ENCODE measurements at places on chromosomes 7 and 10.

DNA sequence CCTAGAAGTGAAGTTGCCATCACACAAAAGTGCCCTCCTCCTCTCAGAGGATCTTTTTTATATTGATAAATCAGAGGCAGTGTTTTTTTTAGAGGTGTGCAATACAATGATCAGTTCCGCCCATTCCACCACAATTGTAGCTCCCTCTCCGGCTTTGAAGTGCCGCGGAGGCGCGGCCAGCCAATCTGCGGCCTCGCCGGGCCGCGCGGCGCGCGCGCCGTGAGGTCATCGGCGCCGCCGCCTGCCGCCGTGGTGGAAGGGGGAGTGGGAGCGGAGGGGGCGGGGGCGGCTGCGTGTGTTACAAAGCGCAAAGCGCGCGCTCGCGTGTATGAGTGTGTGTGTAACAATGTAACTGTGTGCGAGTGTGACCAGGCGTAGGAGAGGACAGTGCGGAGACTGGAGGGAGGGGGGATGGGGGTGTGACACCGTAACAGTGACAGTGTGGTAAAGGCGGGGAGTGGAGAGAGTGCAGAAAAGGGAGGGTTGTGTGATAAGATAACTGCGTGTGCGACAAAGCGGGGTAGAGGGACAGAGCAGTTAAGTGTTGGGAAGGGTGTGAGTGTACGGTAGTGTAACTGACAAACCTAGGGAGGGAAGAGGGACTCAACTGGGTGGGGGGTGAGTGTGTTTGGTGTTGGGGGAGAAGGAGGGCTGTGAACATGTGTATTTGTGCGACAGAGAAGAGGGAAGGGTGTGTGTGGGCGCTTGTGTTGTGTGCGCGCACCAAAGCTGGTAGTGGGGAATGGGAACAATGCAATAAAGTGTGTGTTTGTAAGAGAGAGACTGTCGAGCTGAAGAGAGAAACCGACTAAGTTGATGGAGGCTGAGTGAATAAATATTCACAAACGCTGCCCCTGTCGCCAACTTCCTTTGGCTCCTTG is at the start of gene SP8:
SP8 (minus strand) TSS at position 108 of the 881 bp plus-strand sequence; CDS start at position 20, 88 bp downstream.
- DNase-seq = peak; percentile 26

DNA sequence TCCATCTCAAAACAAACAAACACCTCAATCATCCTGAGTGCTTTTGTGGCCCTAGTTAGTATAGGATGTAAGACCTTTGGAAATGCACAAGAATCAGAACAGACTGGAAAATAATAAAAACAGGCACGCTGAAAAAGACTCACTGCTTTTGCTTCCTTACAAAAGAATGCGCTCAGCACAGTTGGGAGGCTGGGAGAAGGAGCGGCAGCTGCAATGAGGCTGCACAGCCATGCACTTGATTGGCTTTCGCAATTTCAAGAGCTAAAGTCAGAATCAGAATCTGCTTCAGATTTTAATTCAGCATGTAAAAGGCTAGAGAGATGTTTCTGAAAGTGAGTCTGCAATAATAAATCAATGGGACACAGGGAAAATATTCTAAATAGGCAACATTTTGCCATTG is 97.2 kb downstream of the FRMD4A start:
- no peak for DNase-seq

DNA sequence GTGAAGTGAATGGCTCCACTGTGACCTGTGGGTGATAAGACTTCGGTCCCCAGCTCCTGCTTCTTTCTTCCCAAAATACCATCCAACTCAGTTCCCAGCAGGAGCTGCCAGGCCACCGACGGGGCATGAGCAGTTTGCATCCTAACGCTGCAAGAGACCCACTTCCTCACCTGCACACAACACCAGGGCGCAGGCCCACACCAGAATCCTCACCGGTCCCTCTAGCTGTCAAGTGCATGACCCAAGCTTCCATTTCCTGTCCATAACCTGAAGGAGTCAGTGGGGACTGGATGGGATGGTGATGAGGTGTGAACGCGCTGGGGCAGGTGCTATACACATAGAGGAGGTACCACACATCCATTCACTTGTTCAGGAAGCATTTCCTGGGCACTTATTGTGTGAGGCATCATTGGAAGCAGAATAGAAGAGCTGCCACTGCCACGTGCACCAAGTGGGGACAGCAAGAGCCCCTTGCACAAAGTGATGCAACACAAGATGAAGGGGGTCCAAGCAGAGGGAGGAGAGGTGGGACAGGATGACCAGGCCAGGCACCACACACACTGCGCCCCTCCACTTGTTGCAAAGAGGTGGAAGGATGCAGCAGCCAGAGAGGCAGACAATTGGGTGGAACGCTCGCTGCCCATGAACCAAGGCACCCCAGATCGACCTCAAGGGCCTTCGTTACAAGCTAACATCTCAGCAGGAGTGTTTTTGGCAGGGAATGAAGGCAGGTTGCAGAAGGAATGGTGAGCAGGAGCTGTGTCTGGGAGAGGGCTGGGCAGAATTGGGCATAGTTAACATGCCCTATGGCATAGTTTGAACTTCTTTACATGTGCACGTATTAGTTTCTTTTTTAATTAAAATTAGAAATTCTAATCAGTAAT is 605.8 kb upstream of the MGMT start:
- no peak for DNase-seq

- DNase-seq = no peak
Measured at GRCh38 chr10:106682175-106682574, 482.3 kb downstream of the SORCS1 start.

DNA sequence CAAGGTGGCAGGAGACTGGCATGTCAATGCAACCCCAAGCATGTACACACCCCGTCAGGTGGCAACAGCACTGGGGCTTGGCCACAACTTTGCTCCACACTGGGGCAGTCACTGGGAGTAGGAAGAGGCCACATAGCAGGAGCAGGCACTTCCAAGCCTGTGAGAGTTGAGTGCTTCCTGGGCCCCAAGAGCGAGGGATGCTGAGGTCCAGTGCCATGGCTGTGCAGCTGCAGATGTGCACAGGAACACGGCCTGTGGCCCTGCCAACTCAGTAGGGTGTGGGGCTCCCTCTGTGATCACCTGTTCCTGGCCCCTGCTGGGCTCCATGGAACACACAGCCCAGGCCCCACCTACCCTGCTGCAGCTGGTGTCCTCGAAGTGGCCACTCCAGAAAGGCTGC is 932.8 kb upstream of the SORCS1 start:
- DNase-seq = no peak

- DNase-seq = no peak
Measured at GRCh38 chr7:20200361-20200760, 16.8 kb downstream of the MACC1 start.

- no peak for DNase-seq
Measured at GRCh38 chr10:114876169-114876568, 54.6 kb downstream of the FHIP2A start.

- no peak for DNase-seq
Measured at GRCh38 chr10:14008740-14009080, 322.0 kb downstream of the FRMD4A start.

DNA sequence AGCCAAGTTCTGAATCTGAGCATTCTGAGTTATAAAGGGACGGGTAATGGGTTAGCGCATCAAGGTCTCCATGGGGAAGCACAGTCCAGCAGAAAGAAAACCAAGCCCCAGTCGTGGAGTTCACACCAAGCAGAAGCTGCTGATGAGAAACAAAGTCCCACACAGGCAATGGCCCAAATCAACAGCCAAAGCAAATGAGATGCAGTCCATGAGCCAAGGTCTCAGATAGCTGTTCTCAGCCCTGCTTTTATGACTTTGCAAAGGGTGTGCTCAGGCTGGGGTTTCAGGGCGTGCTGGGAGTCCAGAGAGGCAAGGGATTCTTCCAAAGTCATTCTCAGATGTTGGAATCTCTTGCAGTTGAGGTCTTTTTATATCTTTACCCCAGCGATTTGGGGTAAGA is 32.0 kb downstream of the THNSL1 start:
- DNase-seq = no peak

GRCh38 chr10:77149001-77149400 is 488.6 kb downstream of the KCNMA1 start:
- no peak for DNase-seq

GRCh38 chr7:31326416-31326815 is 14.1 kb downstream of the NEUROD6 start:
- DNase-seq = no peak

DNA sequence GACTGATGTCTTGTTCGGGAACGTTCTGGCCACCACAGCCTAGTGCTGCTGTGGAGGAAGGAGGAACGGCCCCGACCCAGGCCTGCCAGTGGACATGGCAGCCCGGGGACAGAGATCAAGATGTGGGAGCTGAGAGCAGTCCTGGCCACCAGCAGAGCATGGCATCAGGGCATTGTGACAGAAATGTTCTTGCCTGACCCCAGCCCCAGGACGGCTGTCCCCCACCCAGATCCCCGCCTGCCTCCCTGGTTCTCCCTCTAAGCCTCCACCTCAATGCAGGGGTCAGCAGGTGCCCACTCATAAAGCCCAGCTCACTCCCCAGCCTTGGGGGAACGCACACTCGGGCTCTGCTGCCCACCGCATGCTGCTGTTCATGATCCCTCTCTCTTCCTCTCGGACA is 42.9 kb upstream of the HSPA12A start:
- no peak for DNase-seq

DNA sequence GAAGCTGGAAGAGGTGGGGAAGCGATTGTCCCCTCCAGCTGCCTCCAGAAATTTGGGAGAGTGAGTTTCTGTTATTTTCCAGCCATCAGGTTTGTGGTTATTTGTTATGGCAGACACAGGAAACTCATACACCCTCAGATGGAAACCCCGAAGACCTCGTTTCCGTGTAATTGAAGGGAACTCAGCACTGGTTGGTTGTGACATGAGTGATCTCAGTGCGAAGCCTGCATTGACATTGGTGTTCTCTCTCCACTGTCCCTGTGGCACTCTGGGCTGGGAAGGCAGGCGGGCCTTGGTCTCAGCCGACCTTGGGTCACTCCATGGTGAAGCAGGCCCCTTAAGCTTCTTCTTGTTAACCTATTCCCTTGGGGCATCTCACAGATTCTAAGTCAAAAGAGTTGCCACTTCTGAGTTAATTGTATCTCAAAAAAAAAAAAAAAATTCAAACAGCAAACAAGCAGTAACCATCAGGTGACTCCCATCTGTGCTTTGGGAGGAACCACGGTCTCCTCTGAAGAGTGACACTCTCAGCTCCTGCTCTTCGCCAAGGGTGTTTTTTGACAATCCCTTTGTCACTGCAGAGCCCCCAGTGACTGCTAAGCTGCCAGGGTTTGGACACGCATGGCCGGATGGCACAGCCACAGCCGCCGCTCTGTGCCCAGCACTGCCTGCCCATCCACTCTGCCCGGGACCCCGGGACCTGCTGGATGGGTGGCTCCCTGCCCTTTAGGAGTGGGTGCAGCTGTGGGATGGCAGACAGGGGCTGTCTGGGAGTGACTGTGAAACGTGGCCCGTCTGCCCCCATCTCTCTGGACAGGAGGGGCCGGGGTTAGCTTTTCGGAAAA is 233.6 kb downstream of the PRPF18 start:
- DNase-seq = no peak

GRCh38 chr7:77428777-77429231 is 12.7 kb upstream of the GSAP start:
- DNase-seq = no peak

DNA sequence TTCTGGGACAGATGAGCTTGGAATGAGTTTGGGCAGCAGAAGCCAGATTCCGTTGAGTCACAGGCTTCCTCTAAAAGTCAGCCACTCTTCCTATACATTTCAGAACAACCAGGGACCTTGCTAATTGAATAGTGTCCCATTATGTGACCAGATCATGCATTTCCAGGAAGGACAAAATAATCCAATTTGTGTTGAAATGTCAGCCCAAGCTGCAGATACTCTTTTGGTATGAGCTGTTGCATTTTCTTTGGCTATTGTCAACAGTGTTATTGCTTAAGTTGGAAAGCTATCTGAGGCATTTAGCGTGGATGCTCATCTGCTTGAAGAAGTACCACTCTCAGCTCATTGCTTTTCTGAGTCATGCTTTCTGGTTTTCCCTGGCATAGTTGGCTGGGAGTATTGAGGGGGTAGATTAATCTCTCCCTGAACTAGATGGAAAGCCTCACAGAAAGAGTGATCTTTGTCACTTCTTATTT is 223.7 kb upstream of the HABP2 start:
- no peak for DNase-seq

DNA sequence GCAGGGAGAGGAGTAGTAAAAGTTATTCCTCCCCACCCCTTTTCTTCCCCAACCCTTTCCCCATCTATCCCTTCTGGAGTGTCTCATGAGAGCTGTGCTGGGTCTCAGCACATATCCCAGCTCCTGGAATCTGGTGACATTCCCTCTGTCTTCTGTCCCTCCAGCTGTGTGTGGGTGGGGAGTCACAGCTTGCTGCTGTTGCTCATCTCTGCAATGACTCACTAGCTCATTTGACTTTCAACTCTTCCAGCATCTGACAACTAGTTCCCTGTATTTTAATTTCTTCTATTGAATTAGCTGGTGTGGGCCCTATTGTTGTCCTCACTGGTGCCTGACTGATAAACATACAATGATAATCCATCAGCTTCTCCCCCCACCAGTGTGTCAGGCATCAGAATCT is 198.9 kb upstream of the AUTS2 start:
- DNase-seq = no peak

DNA sequence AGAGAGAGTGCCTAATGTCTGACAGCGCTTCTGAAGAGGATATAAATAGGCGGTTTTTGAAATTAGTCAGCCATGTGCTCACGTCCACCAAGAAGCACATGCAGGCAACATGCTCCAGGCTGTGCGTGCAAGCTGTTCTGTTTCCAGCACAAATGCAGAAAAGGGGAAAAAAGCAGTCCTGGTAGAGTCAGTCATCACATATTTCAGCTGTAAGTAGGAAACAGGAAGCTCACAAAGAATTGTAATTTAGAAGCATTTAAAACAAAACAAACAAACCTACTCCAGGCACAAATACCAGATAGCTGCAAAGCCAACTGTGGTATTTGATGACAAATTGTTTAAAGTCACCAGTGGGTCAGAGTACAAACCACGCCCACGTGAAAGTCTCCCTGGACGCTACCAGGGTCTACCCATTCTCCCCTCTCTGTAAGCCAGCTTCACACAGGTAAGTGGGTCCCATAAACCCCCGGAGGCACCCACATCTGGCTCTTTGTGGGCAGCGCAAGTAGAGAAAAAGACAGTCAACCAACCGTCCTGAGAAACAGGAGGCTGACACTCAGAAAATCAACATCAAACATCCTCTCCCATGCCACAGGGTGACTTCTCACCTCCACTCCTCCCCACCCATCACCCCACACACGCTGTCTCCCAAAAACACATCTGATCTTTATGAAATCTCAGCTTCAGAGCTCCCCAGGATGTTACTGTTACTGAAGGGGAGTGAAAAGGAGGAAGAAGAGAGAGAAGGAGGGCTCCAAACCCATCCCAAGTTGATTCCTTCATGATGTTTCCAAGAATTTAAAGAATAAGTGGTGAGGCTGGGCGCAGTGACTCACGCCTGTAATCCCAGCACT is 186.4 kb downstream of the FAM107B start:
- no peak for DNase-seq

GRCh38 chr10:72298592-72299519 is 25.1 kb downstream of the DDIT4 start:
- DNase-seq = peak; percentile 32

GRCh38 chr7:27526611-27527347 is 135.9 kb downstream of the HIBADH start:
- DNase-seq = no peak

DNA sequence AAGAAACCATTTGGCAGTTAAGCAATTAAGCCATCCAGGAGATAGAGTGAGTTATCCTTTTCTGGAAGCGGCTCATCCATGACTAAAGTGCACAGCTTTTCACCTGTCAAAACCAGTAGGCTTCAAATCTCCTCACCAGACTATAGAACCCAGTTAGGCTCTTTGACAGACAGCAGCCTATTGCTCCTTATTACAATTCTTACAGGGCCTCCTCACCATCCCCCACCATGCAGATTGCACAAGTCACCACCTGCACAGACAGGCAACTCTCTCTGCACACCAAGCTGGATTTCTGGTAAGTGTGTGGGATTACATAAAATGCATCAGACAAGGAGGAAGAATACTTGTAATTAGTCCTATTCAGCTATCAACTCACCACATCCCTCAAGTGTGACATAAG is 301.6 kb downstream of the SNX13 start:
- DNase-seq = no peak

Measured in activated T-cell treated with anti-CD3 and anti-CD28 coated beads, Interleukin-2, amount 50 U/mL, for 1 hour (primary cell).